Fibroblast of skin of abdomen (primary cell): ENCODE measurements at places on chromosomes 12 and 14.

- no peak for DNase-seq
Measured at GRCh38 chr14:90577661-90578282, 180.9 kb downstream of the CALM1 start.

DNA sequence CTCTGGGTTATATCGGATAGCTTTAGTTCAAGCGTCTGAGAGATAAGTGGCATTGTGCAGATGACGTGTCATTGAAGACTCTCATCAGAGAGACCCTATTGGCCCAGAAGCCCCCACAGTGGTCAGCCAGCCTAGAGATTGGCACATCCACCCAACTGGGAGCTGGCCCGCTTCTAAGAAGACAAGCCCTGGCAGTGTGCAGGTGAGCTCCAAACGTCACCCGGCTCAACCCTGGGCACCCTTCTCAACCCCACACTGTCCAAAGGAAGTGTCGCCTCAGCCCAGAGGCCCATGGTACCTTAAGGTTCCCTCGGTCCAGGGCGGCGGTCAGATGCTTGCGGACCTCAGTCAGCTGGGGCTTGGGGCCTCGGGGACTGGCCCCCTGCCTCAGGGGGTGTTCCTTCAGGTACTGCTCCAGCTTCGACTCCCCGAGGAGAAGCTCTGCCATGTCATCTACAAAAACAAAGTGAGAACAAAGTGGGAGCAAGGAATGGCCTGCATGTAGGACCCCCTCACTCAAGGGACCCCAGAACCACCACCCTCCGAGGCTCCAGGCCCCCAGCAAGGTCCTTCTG, 30.3 kb downstream of the TTC7B start:
- no peak for DNase-seq

DNA sequence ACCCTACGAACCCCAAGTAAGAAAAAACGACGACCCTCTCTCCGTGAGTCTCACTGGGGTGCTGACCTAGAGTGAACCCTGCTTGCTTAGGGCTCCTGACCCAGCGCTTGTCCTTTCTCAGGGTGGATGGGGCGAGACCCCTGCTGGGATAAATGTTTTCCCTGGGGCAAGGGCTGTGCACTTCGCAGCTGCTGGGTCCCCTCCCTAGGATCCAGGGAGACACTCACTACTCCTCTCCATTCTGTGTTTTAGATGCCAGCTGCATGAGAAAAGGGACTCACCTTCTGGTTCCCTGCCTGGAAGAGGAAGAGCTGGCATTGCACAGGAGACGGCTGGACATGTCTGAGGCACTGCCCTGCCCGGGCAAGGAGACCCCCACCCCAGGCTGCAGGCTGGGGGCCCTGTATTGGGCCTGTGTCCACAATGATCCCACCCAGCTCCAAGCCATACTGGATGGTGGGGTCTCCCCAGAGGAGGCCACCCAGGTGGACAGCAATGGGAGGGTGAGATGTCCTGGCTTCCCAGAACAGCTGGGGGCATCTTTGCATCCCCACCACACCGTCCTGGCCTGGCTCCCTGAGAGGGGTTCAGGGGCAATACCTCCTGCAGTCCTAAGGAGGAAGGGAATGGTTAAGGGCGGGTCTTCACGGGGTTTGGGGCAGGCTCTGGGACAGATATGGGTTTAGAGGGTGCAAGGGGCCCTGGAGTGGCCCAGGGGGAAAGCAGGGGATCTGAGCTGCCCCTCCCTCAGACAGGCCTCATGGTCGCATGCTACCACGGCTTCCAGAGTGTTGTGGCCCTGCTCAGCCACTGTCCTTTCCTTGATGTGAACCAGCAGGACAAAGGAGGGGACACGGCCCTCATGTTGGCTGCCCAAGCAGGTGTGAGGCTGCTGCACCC, 663 bp downstream of the ANKRD33 start:
- no peak for DNase-seq

DNA sequence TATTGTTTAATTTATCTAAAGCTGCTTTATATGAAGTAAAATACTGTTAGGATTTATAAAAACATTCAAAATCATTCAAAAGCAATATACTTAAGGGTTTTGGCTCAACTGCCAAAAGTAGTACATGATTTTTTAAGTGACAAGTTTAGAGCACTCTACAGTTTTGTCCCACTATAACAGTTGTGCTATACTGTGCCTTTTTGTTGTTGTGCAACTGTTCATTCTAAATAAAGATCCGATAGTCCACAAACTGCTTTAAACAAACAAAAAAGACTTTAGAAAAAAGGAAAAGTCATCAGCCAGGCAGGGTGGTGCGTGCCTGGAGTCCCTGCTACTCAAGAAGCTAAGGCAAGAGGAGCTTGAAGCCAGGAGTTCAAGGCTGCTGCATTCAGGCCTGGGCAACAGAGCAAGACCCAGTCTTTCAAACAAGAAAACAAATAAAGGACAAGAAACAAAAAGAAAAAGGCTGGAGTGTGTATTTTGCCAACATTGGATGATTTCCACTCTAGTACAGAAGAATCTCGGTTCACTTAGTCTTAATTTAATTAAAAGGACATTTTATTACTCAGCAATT, 7.3 kb downstream of the C2CD5 start:
- DNase-seq, result no peak

DNA sequence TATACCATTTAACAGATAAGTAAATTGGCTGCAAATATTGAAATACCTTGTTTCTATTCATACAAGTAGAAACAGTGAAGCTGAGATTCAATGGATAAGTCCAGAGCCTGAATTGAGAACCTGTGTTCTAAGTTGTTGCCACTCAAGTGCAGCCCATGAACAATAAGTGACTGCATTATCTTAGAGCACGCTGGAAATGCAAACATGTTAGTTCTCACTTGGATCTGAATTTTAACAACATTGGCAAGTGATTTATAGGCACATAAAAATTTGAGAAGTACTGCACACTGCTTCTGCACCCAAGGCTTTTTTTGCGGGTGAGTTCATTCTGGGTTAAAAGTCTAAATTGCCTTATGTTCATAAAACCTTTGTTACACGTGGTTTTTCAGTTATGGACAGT, 484.3 kb downstream of the NAV3 start:
- DNase-seq, result no peak

- no peak for DNase-seq
Measured at GRCh38 chr14:54105898-54106297, 149.3 kb upstream of the BMP4 start.

DNA sequence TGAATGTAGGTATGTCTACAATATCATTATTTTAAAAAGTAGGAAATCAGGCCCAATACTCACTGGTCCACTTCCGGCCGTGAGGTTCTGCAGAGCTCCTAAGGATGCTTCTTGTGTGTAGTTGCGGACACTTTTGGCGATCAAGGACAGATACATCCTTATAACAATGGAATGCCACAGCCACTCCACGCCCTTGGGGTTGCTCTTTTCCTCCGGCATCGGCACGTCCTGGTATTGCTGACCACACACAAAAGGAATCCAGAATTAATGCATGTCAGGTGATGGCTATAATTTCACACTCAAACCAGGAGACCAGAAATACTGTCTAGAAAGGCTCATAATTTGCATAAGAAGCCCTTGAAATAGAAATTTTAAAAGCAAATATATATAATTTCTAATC, 65.6 kb upstream of the YARS2 start:
- DNase-seq, result no peak

DNA sequence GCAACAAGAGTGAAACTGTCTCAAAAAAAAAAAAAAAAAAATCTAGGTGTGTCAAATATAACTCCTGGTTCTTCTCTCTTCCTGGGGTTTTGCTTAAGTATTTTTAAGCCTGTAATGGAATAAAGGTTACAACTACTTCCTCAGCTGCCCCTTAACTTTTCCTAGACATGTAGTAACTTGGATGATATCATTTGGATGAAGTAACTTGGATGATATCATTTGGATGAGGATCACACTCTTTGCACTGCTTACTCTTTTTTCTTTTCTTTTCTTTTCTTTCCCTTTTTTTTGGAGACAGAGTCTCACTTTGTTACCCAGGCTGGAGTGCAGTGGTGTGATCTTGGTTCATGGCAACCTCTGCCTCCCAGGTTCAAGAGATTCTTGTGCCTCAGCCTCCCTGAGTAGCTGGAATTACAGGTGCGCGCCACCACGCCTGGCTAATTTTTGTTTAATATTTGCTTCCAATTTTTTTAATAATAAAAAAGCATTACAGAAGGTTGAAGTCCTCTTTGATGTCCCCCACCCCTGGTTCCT, 775 bp upstream of the FAM186A start:
- DNase-seq, result peak; percentile 5

DNA sequence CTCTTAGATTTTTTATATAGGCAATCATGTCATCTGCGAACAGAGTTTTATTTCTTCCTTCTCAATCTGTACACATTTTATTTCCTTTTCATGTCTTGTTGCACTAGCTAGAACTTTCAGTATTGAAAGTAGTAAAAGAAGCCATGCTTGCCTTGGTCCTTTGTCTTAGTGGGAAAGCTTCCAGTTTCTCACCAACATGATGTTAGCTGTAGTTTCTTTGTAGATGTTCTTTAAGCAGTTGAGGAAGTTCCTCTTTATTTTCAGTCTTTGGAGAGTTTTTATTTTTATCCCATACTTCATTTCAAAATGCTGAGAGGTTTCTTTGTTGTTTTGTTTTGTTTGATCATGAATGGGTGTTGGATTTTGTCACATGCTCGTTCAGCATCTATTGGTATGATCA, 12.7 kb upstream of the RIMKLB start:
- DNase-seq, result no peak

DNA sequence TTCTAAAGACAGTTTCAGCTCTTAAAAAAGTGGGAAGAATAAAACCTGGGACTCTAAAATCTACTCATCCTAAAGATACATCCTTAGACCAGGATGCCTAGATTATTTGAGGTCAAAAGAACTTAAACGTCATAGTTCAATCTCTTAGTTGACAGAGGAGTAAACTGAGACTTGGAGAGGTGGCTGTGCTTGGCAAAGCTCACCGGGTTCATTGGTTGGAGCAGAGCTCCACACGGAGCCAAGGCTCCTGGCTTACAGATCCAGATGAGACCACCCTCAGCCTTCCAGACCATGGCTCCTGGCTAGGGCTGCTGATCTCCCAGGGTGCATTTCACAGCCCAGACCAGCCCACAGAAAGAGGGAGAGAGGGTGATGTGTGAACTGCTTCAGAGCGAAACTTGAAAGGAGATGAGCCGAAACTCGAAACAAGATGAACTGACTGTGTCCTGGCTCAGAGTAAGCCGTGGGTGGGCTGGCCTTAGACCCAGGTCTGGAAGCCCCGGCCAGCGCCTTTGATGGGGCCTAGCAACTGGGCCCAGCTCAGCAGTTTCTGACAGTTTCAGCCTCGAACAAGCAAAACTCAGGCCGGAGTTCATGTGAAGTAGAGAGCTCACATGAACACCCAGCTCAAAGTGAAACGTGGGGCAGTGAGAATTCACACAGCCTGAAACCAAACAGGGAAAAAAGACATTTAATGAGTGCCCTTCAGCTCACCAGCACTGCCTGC, 1044.8 kb downstream of the BCL11B start:
- DNase-seq, result no peak

GRCh38 chr14:75469606-75470237, 41.9 kb downstream of the JDP2 start:
- no peak for DNase-seq

GRCh38 chr14:39266525-39266870, 32.8 kb downstream of the MIA2 start:
- no peak for DNase-seq

GRCh38 chr12:132517013-132517739, 27.2 kb downstream of the FBRSL1 start:
- DNase-seq, result no peak

DNA sequence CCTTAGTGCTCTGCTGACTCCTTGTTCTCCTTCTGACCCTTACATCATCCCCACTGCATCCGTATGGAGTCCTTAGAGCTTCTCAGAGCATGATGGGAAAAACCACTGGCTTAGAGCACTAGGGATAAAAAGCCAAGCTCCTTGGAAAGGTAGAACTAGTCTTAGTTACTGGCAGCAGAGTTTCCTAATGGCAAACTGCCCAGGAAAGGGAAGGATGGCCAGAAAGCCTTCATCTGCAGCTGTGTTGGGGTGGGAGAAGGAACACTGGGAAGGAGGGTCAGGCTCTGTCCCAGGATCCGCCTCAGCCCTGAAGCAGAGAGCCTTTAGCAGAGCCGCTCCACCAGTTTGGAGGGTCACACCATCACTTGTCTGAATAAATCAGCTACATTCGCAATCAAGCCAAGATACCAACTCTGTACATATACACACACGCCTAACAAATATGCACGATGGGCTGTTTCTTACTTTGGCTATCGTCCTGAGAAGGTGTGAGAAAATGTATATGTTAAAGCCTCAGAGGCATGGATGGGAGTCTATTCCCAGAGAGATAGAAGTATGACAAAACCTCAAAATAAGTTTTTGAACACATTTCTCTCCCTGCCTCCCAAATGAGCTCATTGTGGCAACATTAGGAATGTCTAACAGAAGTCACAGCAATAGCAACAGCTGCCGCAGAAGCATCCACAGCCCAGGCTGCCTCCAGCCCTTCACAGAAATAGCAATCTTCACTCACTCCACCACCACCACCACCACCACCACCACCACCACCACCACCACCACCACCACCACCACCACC, 18.6 kb upstream of the GALNT8 start:
- peak; percentile 13 for DNase-seq

GRCh38 chr14:73780391-73780790, 66.2 kb upstream of the PNMA1 start:
- DNase-seq, result no peak

GRCh38 chr12:19287302-19287701, 152.0 kb upstream of the AEBP2 start:
- DNase-seq, result no peak

DNA sequence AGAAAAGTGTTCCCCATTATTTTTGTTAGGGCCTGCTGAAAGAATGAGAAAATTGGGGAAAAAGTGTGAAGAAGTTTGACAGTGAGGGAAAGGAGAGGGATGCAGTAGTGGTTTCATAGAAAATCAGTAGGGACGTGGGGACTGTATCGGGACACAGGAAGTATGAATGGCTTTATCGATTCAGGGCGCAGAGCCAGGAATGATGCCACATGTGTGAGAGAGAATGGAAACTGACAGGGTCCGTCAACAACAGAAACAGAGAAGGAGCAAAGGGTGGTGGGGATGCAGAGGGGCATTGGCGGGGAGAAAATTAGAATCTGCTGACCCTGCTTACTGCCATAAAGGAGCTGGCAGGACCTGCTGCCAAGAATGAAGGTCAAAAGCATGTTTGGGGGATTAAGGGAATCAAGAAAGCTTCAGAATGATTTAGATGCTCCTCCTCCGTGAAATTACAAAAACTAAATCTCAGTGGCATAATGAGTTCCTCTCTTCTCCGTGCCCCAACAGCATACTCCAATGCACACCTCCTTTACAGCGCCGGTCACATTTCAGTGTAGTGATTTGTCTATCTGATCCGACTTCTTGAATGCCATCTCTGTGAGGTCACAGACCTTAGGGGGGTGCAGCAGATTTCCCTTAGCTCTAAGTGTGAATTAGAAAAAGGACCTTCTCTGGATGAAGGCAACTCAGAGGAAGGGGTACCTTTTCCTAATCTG, 92.6 kb downstream of the EMP1 start:
- peak; percentile 55 for DNase-seq

- peak; percentile 81 for DNase-seq
Measured at GRCh38 chr12:57793920-57794319, 11.3 kb downstream of the TSFM start.

DNA sequence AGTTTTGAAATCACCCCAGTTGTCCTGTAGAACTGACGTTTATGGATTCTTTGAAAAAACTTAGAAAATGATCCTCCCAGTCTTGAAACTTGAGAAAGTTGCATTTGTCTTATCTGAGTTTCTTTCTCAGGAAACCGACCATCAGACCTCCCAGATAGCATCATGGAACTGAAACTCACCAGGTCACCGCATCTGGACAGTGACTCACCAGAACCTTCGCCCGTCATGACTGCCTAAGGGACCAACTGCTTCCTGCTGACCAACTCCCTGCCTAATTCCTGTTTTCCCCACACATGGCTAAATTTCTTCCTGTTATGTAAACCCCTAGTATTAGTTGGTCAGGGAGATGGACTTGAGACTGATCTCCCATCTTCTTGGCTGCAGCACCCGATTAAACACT, 175.7 kb downstream of the RIMBP2 start:
- DNase-seq, result no peak
